Fibroblast of skin of left quadriceps (primary cell): ENCODE measurements at places on chromosomes 1 and 21.

GRCh38 chr1:201825245-201825644 lies 3.7 kb upstream of the IPO9 start:
- no peak for DNase-seq

GRCh38 chr1:240658312-240658960 lies 46.5 kb upstream of the GREM2 start:
- peak; percentile 21 for DNase-seq

- no peak for DNase-seq
These were observed 43.2 kb downstream of the HHAT start for GRCh38 chr1:210371916-210372315.

- no peak for DNase-seq
These were observed 172.7 kb downstream of the BRINP2 start for GRCh38 chr1:177343445-177343844.

DNA sequence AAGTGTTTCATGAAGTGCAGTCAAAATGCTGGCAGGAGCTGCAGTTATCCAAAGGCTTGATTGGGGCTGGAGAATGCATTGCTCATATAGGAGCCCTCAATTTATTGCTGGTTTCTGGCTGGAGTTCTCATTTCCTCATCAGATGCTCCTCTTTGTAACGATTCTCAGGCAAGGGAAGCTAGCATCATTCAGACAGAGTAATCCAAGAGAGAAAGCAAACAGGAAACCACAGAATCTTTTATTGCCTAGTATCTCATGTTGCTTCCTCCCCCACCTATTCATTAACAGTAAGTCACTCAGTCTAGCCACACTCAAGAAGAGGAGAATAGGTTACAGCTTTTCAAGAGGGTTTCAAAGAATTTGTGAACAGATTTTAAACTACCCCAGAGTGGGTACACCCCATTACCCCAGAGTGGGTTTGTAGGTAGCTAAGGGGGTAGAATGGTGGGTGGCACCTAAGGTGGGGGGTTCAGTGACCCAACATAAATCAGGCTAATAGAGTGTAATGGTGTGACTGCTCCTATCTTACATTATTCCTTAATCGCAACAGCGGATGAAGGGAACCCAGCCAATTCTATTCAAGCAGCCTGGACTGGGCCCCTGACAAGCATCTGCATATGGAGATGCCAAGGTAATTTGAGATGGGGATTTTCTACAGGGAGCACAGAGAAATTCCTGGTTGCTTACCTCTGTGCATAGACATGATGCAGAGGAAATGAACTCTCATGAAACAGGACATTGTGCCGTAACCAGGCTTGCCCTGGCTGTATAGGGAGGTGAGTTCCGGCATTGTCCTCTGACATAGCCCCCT lies 67.1 kb downstream of the KCNJ15 start:
- peak; percentile 99 for DNase-seq
